Stimulated activated CD8-positive, alpha-beta memory T cell treated with anti-CD3 and anti-CD28 coated beads, Interleukin-15, amount 100 ng/mL, for 24 hours (primary cell): ENCODE measurements at places on chromosomes 16 and 17.
A peak's percentile ranks its signal among the peaks of the same experiment; 100 is the strongest.

- DNase-seq: no peak
Measured at GRCh38 chr17:40602445-40603443, 37.5 kb upstream of the CCR7 start.

DNA sequence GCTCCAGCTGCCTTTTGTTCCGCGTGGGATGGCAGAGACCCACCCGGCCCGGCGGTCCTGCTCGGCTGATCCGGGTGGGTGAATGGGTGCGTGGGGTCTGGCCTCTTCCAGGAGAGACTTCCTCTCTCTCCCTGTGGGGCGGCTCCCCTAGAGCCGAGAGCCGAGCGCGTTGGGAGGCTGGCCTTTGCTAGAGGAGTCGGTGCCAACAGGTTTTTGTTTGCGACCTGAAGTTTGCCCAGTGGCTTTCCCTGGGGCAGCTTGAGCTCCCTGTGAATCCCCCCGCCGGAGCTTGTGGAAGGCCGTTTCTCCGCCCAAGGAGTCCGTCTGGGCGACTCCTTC is 970 bp downstream of the EPN2 start:
- no peak for DNase-seq

- DNase-seq: no peak
Measured at GRCh38 chr17:64327201-64327930, 63.3 kb downstream of the PECAM1 start.

DNA sequence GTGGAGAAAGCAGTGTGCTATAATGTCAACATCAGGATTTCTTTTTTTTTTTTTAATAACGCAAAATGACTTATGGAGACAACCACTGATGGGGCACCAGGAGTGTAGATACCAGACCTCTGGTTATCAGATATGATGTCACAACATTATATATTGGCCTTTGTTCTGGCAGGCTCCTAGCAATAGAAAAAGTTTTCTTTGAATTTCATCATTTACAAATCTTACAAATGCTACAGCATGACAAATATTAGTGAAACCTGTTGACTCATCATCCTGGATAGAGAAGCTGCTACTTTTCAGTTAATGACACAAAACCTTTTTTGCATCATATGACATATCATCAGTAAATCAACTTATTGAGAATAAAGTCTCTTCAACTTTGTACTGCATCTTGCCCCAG is 6.1 kb downstream of the THUMPD1 start:
- no peak for DNase-seq

- DNase-seq: peak; percentile 55
Measured at GRCh38 chr17:7922845-7923628, 6.6 kb downstream of the KCNAB3 start.

- DNase-seq: no peak
Measured at GRCh38 chr17:82767041-82767754, 15.3 kb downstream of the TBCD start.

DNA sequence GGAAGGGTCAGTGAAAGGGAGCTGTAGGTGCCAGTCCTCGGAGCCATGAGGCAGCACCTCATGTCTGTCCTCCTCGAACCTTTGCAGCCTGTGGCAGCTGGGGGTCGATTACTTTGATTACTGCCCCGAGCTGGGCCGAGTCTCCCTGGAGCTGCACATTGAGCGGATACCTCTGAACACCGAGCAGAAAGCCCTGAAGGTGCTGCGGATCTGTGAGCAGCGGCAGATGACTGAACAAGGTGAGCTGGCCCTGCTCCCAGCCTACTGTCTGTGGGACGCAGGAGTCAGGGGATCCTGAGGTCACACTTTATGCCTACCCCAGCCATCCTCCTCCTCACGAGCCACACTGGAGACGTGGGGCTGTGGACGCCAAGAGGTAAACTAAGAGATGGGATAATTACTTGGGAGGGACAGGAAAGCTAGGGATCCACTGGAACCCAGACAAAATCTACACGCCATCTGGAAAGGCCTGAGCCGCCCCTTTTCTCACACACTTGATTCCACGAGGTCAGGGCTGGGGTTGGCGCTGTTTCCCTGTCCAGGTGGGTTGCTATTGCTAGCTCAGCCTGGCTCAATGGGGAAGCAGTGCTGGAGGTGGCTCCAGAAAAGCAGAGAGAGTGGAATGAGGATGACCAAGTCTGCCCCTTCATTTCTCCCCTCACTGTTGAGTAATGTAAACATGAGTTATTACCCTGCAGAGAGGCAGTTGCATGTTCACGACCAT is 26.4 kb downstream of the NUP85 start:
- no peak for DNase-seq

GRCh38 chr17:17518951-17519350 is 22.8 kb upstream of the RASD1 start:
- no peak for DNase-seq

DNA sequence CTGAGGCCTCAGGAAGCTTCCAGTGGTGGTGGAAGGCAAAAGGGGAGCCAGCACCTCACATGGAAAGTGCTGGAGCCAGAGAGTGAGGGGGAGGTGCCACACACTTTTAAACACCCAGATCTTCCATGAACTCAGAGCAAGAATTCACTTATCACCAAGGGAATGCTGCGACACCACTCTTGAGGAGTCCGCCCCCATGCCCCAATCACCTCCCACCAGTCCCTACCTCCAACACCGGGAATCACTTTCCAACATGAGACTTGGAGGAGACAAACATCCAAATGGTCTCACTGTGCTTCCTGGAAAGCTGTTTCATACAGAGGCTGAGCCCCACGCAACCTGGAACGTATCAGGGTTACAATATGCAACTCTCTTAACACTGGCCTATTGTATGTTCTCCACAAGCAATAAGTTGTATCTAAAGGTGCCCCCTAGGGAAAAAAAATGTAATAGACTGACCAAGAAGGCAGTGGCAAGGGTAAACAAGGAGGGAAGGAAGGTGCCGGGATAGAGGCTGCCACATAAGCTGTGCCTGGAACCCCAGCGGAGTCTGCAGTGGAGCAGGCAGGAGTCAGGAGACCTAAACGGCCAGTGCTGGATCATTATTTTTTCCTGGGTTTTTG is 106.7 kb upstream of the FOXF1 start:
- DNase-seq: no peak

DNA sequence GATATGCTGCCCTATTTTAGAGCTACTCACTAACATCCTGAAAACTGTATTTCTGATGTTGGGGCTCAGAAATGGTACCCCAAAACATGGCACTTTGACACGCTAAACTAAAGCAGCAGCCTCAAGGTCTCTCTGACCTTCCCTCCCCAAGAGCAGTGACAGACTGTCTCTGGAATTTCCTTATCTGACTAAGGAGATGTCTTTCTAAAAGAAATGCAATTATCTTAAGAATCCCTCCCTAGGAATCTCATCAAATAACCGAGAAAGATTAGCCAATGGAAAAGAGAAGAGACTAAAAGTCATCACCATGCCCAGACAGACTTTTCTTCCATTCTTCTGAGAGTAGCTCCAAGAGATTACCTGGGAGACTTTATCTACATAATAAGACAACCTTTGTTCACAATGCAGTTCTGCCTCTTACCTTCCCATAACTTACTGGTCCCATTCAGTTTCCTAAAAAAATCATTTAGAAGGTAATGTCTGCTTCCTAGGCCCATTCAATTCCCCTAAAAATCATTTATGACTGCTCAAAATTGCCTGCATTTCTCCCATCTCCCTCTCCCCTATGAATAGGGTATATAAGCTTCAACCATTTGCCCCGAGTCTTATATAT is 123.9 kb downstream of the CPPED1 start:
- DNase-seq: no peak

DNA sequence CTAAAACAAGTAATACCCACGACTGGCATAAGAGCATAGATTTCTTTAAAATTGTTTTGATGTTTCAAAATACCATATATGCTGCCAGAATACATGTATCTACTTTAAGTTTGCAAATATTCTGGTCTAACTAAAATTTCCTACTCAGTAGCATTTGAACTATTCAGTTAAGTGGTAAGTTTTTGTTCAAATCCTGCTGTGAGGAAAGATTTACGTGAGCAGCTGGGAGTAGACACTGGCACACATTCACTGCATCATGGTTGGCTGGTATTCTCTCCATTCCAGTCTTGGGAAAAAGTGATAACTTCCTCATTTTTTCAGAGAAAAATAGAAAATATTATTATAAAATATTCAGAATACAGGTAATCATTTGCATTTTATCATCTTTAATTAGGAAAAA is 133.6 kb downstream of the SKAP1 start:
- no peak for DNase-seq

DNA sequence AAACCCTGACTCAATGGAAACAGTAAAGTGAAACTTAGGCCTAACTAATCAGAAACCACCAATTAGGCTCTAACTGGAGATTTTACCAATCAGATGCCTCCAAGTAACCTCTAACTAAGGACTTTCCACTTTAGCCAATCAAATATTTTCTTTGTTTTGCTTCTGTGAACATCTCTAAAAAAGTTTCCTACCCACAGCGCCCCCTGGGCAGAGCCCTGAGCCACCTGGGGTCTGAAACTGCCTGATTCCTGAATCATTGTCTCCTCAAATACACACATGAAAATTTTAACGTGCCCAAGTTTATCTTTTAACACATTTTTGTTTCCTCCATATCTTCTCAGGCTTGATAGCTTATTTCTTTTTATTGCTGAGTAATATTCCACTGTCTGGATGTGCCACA is 19.0 kb downstream of the ADAD2 start:
- no peak for DNase-seq

GRCh38 chr17:74130276-74130675 is 73.2 kb upstream of the RPL38 start:
- no peak for DNase-seq

- DNase-seq: no peak
Measured at GRCh38 chr17:32503251-32504165, 16.7 kb downstream of the CDK5R1 start.

DNA sequence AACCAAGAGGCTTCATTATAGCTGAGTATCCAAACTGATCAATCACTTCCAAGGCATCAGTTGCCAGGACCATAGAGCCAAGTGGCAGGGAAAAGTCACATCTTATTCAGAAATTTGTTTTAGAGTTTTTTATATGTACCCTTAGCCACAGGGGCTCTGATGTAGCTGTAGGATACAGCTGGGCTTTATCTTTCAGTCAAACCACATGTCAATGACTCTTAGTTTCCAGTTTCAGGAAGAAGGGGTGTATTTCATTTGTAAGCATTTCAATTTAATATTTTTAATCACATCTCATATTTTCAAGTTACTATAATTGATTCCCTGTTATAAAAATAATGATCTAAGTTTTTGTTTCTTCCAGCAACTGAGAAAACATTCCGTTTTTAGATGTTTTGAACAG is 2.9 kb upstream of the FLCN start:
- DNase-seq: no peak

DNA sequence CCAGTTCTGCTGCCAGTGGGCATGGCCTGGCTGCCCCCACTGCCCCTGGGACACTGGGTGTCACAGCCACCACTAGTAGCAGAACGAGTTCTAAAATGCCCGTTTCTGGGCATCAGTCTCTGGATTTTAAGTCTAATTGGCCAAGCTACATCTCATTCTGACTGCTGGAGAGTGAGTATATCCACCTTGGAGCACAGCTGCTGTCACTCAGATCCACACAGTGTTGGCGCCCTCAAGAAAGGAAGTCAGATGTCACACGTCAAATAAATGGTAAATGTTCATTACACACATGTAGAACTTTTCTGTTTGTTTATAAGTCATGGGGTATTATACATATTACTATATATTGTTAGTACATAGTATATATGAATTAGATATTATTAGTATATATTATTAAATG is 19.4 kb downstream of the GNGT2 start:
- DNase-seq: no peak

DNA sequence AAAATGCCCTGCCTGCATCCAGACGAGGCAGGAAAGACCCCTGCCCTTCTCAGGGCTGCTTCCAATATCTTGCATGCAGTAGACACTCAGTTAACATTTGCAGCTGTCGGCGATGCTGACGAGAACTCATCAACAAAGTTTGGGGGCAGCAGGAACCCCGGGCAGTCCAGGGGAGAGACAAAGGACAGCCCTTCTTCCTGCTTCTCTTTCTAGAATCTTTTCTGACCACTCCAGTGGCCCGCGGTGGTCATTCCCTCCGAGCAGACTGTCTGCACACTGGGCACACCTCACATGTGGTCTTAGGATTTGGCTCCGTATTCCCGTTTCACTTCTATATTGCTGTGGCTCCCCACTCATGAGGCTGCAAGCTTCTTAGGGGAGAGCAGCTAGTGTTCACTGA is 31.0 kb upstream of the MFSD6L start:
- DNase-seq: no peak

GRCh38 chr17:77681861-77682260 is 276.6 kb upstream of the TNRC6C start:
- DNase-seq: no peak

DNA sequence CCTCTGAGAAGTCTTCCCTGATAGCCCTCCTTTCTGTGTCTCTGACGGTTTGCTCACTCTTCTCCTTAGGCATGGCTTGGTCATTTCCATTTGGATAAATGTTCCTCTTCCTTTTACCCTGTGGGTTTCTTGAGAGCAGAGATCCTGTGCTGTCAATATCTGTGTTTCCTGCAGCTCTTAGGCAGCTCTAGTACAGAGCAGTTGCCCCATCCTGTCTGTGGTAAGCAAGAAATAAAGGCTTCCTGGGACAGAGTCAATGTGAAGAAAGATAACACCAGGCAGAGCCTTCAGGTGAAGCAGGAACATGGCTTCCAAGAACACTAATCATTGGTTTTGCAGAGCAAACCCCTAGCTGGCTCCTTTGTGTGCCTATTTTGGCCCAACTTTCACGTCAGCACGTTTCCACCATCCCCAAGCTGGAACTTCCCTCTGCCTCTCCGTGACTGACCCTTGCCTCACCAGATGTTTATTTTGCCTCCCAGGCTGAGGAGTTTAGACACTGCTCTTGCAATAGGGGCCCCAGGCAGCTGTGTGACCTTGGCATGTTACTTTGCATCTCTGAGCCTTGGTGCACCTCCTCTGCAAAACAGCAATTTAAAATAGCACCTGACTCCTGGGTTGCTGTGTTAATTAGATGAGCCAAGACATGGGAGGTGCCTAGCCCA is 49.6 kb upstream of the SIAH1 start:
- DNase-seq: no peak

GRCh38 chr17:4769628-4770027 is 2.1 kb upstream of the TM4SF5 start:
- DNase-seq: no peak

DNA sequence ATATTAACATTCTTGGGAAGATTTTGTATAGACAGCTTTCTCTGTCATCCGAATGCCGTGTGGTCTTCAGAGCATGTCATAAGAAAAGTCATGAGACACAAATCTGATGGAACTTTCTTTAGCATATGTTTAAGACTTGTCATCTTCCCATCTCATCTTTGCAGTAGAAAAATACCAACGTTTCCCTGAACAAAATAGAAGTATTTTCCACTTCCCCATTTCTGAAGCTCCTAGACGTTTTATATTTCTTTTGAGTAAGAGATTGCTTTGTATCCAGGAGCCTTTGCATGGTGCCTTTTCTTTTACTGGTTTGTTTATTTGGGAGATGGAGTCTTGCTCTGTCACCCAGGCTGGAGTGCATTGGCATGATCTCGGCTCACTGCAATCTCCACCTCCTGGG is 235.1 kb downstream of the PRKCA start:
- no peak for DNase-seq

- no peak for DNase-seq
Measured at GRCh38 chr16:69417520-69418199, 6.8 kb upstream of the CYB5B start.

GRCh38 chr17:57442914-57443571 is 186.7 kb downstream of the MSI2 start:
- no peak for DNase-seq
